ENCODE measurements at places on chromosomes 7 and 10.
A peak's percentile ranks its signal among the peaks of the same experiment; 100 is the strongest.

GRCh38 chr10:26303366-26303765, 86.8 kb downstream of the GAD2 start:
- H3K36me3 ChIP-seq: no peaks in the 10 kb centered on the region
- no peak for DNase-seq
- peak overlapping the region; percentile 70 for H3K27ac ChIP-seq
- no peak overlapping the region for H3K4me3 ChIP-seq
- H3K27me3 ChIP-seq: peaks cover 6% of the 10 kb centered on the region

DNA sequence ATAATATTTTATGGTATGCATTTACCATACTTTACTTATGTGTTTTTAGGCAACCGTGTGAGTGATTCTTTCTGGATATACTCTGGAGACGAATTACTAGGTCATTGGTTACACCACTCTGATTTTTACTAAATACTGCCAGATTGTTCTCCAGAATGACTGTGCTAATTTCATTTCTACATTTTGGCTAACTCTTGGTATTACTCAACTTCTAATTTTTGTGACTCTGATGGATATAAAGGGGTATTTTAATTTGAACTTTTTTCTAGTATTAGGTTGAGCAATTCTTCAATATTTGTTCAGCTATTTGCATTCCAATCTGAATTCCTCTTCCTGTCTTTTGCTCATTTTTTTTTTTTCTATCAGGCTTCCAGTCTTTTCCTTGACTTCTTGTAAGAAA, 223.6 kb downstream of the MDFIC start:
- H3K36me3 ChIP-seq: no peaks in the 10 kb centered on the region
- DNase-seq: no peak
- no peaks in the 10 kb centered on the region for H3K4me1 ChIP-seq
- no peak overlapping the region for H3K4me3 ChIP-seq
- no peak overlapping the region for H3K27ac ChIP-seq

- DNase-seq: no peak
- H3K36me3 ChIP-seq: peaks cover 30% of the 10 kb centered on the region
- H3K4me3 ChIP-seq: no peak overlapping the region
- peaks cover 3% of the 10 kb centered on the region for H3K27me3 ChIP-seq
- H3K4me1 ChIP-seq: peaks cover 77% of the 10 kb centered on the region
Measured at GRCh38 chr10:102650655-102651454, 6.6 kb downstream of the TRIM8 start.

- no peak overlapping the region for H3K4me3 ChIP-seq
- H3K36me3 ChIP-seq: peaks cover 72% of the 10 kb centered on the region
- H3K27ac ChIP-seq: peak overlapping the region; percentile 94
- H3K4me1 ChIP-seq: peaks cover 42% of the 10 kb centered on the region
- H3K27me3 ChIP-seq: no peaks in the 10 kb centered on the region
- no peak for DNase-seq
Measured at GRCh38 chr10:6097063-6097462, 8.2 kb downstream of the RBM17 start.

Data from nephron progenitor cell (in vitro differentiated cells).